ENCODE measurements at places on chromosomes 4 and X. TPM values are rescaled to one million over a fixed set of nuclear protein-coding genes. Genes with fewer than 3 reads are reported as not detected.

Gene PLAC1
- total RNA-seq, result not detected

Gene CXCL11
- total RNA-seq, result not detected

Gene ALG13
- 46.7 TPM for total RNA-seq

Gene FMR1NB
- not detected for total RNA-seq

Gene GPRIN3
- total RNA-seq, result 0.19 TPM

Gene SLC9A7
- 46.8 TPM for total RNA-seq

Gene SPANXD
- not detected for total RNA-seq

Gene USP51
- total RNA-seq, result 1.5 TPM
